ENCODE measurements at places on chromosomes 12 and 14.

GRCh38 chr14:57486767-57487379, 6.8 kb downstream of the CCDC198 start:
- no peak for DNase-seq

DNA sequence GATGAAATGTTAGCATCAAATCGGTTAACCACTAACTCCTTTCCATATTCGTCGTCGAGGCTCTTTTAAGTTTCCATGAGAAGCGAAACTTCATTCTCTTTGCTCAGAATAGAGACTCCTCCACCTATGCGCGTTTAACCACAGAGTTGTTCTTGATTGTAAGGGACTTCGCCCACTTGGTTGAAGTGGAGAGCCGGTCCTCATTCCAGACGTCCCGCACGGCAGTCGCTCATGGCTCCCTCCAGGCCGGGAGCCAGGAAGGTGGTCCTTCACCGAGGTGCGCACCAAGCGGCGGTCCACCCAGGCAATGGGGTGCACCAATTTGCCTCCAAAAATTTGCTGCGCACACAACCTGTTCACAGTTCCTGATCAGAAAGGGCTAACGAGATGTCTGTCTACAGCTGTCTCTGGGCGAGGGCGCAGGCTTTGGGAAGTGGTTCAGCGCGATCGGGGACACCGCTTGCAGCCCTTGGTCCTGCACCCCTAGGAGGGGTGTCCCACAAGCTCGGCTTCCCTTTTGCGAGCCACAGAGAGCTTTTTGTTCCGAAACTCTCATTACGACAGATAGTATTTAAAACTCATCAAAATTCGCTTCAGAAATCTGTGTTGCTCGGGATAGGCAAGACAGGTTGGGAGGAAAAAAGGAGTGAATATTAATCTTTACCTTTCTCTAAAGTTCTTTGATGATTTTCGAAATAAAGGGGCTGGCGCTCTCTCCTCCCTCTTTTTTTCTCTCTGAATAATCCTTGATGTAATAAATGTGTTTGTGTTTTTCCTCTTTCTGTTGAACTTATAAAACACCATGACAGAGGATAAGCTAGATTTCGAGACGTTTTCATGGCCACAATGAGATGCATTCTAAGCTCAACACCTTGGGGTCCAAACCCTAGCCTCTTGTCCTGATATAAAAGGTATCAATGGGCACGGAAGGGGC, 6.4 kb upstream of the ALX1 start:
- no peak for DNase-seq

DNA sequence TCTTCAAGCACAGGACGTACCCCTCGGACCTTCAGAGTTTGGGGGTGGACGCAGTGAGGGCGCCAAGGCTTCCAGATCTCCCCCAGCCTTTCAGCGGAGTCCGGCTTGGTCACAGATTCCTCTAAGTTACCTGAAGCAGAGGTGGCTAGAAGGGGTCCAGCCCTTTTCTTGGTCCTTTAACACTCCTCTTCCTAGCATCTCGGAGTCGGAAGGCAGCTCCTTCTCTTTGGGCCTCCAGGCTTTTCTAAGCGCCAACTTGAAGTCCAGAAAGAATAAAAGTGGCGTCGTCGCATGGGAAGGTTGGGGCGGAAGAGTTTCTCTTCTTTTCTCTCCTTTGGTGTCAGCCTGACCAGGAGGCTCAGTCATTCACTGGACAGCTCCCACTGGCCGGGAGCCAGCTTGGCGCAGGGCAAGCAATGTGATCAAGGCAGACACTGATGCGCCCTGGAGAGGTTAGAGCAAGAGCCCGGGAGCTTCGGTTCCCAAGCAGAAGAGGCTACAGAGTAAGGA, 9.6 kb downstream of the OR6S1 start:
- DNase-seq = no peak

GRCh38 chr12:28096649-28097048, 93.6 kb upstream of the CCDC91 start:
- DNase-seq = no peak

GRCh38 chr12:51886021-51886710, 1.7 kb upstream of the ANKRD33 start:
- DNase-seq = peak; percentile 8

GRCh38 chr14:88746052-88746451, 46.7 kb downstream of the EML5 start:
- no peak for DNase-seq

GRCh38 chr12:68749861-68750260, 3.9 kb downstream of the SLC35E3 start:
- no peak for DNase-seq

- no peak for DNase-seq
Observed at GRCh38 chr12:102618197-102618877, 138.0 kb upstream of the IGF1 start.

DNA sequence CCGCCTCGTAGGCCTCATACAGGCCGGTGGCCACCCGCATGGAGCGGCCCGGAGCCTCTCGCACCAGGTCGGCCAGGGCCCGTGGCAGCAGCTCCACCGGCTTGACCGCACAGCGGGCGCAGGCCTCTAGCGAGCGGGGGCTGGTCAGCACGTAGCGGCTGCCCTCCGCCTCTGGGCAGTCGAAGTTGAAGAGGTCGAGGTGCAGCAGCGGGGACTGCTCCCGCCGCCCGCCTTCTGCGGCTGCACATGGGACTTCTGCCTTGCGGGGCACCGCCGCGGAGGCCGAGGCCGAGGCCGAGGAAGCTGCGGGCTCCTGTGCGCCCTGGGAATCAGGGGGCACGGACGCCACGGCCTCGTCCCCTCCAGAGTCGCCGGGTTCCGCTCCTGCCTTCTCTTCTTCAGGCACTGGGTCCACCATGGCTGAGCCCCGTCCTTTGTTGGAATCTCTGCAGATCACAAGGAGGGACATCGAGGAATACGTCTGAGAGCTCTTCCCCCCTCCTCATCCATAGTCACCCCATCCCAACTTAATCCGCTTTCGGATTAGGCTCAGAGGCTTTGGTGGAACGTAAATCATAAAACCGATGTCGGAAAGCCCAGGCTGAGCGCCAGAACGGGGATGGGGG, 1.4 kb downstream of the CCDC177 start:
- DNase-seq = no peak

GRCh38 chr14:96357216-96357615, 5.9 kb downstream of the ATG2B start:
- DNase-seq = no peak

DNA sequence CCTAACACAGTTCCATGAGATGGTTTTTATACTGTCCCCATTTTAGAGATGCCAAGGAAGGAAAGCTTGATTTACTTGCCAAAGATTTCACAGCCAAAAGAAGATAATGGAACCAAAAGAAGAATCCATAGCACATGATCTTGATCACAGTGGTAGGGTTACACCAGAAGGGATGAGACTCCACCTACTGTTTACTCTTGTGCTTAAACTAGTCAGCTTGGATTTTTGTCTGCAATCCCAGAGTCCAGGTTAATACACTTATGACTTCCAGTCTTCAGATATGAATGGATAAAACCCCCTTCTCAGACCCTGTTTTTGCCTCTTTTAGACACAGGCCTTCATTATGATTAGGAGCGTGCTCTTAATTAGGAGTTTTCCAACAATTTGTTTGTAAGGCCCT, 454.2 kb downstream of the AEBP2 start:
- DNase-seq = no peak

DNA sequence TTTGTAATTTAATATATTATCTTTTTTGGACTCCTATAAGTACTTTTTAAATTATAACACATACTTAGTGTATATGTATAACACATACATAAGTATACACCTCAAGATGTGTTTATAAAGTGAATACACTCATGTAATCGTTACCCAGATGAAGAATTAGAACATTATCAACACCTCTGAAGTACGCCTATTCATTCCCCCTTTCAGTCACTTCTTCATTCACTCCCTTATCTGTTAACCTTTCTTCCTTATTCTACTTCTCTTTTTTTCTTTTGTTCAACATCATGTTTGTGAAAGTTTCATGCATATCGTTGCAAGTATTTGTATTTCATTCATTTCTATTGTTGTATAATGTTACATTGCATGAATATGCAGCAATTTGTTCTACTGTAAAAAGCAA, 98.5 kb downstream of the ARID2 start:
- no peak for DNase-seq

DNA sequence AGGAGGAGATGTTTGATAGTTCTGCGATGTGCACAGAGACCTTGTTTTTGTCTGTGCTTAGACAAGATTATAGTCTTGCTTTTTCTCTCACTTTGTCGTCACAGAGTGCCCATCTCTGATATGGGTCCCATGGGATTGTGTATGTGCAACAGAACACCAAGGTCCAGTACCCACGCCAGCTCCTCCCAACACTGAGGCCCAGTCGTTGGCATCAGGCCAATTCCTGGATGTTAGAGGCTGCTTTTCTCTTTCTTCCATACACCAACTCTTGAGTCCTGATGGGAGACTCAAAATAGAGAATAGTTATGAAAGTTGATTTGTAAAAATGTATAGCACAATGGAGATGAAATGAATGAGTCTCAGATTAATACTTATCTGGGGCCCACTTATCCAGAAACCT, 22.7 kb upstream of the PRMT8 start:
- DNase-seq = no peak

- DNase-seq = no peak
Observed at GRCh38 chr12:19200261-19200660, 70.7 kb downstream of the PLEKHA5 start.

GRCh38 chr14:94593376-94593748, 12.1 kb downstream of the SERPINA5 start:
- no peak for DNase-seq

DNA sequence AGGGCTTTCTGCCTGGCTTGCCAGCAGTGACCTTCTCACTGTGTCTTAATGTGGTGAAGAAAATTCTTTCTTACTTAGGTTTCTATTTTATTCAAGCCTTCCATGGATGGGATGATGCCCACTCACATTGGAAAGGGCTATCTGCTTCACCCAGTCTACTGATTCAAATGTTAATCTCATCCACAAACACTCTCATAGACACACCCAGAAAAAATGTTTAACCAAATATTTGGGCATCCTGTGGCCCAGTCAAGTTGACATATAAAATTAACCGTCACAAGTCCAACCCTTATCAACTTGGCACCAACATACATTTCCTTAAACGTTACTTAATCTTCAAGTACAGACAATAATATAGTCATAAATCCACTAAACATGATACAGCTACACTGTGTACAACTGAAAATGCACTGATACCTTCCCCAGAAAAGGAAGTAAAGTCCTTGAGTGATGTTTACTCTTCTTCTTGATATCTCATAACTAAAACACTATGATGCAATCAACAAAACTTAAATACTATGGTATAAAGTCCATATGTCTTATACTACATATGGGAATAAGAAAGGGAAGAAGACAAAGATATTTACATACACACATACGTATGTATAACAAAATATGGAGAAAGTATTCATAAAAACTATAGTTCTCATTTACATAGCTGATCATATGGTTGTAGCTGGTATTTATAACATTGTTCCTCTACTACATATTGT, 394.7 kb upstream of the NOVA1 start:
- no peak for DNase-seq

DNA sequence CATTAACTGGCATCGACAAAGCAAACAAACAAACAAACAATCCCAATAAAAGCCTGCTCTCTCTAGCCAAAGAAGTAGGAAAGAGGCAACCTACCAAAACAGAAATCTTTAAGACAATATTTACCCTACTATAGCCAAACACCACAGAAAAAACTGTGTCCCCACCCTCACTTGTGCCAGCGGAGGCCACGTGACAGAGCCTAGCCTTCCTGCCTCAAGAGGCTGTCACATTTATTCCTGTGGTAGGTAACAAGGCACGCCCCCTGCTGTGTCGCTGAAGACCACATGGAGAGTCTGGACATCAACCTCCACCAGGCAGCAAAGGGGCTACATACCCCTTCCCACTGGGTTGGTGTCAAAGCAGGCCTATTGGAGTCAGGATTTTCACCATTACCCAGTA, 148.1 kb downstream of the LMNTD1 start:
- DNase-seq = no peak

GRCh38 chr12:98238515-98239130, 276.8 kb upstream of the TMPO start:
- no peak for DNase-seq

- no peak for DNase-seq
Observed at GRCh38 chr12:82415402-82415801, 57.1 kb downstream of the METTL25 start.

DNA sequence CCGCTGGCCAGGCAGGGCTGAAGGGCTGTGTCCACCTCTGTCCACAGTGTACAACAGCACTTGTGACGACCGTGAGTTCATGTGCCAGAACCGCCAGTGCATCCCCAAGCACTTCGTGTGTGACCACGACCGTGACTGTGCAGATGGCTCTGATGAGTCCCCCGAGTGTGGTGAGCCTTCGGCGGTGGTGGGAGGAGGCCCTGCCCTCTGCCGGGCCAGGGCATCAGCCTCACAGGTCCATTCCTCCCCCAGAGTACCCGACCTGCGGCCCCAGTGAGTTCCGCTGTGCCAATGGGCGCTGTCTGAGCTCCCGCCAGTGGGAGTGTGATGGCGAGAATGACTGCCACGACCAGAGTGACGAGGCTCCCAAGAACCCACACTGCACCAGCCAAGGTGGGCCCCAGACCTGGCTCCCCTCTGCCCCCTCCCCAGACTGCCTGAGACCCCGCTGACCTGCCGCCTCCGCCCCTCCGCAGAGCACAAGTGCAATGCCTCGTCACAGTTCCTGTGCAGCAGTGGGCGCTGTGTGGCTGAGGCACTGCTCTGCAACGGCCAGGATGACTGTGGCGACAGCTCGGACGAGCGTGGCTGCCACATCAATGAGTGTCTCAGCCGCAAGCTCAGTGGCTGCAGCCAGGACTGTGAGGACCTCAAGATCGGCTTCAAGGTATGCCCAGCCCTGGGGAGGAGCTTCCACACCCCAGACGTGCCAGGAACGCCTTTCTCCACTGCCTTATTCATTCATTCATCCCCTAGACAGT, 20.8 kb upstream of the NXPH4 start:
- no peak for DNase-seq

- no peak for DNase-seq
Observed at GRCh38 chr14:79833781-79834180, 377.5 kb downstream of the DIO2 start.

GRCh38 chr12:31843398-31844095, 114.7 kb upstream of the AMN1 start:
- DNase-seq = no peak

DNA sequence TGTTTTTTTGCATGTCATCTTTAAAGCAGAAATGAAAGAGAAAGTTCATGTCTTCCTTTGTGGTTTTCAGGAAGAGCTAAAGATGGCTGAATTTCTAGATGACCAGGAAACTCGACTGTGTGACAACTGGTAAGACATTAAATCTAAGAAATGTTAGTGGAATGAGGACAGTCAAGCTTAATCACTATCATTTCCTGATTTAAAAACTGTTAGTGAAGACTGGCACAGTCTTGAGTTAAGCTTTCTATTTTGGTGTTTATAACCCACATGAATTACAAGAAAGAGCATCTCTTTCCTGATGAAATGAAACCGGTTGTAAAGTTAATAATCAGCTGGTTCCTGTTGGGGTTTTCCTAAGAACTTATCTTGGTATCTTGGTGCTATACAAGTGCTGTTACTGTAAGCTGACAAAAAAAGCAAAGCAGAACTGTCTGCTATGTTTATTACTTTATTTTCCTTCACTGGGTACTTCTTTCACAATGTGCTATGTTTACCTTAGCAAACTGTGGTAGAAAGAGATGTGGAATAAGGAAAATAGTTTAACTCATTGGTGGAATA, 5.2 kb downstream of the TRAFD1 start:
- no peak for DNase-seq
